ENCODE measurements at places on chromosomes 2 and 18.

DNA sequence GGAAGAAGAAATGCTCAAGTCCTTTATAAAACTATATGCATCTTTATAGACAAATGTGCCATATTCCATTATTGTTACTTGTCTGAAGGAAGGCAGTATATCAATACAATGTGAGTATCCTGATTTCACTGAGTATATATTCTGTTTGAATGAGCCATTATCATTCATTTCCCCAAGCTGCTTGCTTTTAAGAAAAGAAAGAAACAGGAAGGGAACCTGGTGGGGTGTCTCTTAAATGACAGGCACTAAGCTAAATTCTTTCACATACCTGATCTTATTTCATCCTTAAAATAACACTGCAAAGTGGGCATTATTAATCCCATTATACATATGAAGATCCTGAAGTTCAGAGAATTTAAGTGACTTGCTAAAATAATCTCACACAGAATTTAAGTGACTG lies 307.9 kb downstream of the SLC8A1 start:
- no peak for DNase-seq

DNA sequence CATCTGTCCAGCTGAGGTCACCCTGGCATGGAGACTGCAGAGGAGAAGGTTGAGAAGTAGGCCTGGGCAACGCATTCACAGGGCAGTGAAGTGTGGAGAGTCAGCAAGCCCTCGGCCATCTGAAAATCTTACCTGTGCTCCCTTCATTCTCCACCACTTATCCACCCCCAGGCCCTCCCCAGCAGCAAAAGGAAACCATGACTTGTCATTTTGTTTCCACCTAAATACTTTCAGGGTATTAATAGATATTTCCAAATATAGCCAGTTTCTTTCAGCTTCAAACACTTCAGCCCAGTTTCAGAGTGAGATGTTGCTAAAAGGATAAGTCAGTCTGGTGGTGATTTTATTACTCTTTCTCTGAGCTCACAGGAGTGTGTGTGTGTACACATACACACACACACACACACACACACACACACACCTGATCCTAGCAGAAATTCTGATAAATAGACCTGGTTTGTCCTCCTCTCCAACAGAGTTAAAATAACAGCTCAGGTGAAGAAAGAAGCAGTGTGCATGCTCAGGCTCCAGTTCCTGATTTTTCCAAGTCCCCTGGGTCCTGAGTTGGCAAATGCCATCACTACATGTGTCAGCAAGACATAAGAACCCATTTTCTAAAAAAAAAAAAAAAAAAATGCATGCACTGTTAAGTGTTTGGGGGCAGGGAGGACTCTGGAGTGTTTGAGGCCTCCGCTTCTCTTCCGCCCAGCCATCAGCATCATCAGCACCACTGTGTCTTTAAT lies 82.8 kb downstream of the LOXHD1 start:
- DNase-seq = no peak

- DNase-seq = no peak
These were observed 39.0 kb downstream of the NPC1 start for GRCh38 chr18:23547306-23547705.

- DNase-seq = no peak
These were observed 104.0 kb downstream of the SMAD2 start for GRCh38 chr18:47826157-47827074.

DNA sequence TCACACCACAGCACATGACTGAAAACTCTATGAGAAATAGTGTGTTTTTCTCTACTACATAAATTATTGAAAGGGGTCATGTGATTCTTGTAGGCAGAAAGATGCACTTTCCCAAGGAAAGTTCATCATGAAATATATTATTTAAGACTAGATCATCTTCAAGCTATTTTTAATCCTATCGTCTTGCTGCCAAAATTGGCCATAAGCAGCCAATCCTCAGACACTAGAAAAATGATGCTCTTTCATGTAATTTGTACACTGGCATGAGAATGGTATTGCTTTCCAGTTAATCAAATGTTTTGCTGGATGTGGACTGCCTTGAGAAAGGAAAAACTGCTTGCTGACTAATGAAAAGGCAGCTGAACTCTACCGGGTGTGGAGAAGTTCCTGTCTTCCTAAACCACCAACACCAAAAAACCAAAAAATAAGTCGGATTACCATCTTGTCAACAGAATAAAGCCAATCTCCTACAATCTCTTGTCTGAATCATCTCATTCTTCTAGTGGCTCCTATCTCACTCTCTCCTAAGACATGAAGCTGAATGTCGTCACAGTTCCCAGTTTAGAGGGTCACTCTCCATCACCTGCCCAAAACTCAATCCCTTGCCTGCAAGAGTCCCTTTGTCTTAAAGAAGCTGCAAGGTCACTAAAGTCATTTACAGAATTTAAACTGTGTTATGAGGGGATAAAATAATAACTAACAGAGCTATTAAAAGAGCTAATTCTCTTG lies 5.3 kb downstream of the BCL2 start:
- no peak for DNase-seq

DNA sequence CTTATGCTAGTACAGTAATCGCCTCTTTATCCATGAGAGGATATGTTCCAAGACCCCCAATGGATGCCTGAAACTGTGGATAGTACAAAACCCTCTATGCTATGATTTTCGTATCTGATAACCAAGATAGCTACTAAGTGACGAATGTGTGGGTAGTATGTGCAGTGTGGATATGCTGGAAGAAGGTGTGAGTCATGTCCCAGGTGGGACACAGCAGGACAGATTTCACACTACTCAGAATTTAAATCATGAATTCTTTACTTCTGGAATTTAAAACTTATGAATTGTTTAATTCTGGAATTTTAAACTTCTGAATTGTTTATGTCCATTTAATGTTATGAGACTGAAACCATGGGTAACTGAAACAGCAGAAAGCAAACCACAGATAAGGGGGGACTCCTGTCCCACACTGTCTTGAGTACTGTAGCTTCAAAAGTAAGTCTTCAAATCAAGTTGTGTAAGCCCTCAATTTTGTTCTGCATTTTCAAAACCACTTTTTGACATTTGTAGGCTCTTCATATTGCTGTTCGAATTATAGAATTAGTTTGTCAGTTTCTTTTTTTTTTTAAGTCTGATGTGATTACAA lies 116.0 kb downstream of the LTBP1 start:
- DNase-seq = no peak

- no peak for DNase-seq
These were observed 38.2 kb upstream of the MAL start for GRCh38 chr2:94987074-94988020.

GRCh38 chr18:30775629-30776028 lies 266.9 kb downstream of the DSC3 start:
- DNase-seq = no peak

GRCh38 chr2:3447789-3448317 lies 68.4 kb downstream of the TRAPPC12 start:
- DNase-seq = no peak

- no peak for DNase-seq
These were observed 36.5 kb upstream of the CDH19 start for GRCh38 chr18:66640431-66640830.

GRCh38 chr18:24270937-24271380 lies 126.7 kb downstream of the OSBPL1A start:
- DNase-seq = no peak

DNA sequence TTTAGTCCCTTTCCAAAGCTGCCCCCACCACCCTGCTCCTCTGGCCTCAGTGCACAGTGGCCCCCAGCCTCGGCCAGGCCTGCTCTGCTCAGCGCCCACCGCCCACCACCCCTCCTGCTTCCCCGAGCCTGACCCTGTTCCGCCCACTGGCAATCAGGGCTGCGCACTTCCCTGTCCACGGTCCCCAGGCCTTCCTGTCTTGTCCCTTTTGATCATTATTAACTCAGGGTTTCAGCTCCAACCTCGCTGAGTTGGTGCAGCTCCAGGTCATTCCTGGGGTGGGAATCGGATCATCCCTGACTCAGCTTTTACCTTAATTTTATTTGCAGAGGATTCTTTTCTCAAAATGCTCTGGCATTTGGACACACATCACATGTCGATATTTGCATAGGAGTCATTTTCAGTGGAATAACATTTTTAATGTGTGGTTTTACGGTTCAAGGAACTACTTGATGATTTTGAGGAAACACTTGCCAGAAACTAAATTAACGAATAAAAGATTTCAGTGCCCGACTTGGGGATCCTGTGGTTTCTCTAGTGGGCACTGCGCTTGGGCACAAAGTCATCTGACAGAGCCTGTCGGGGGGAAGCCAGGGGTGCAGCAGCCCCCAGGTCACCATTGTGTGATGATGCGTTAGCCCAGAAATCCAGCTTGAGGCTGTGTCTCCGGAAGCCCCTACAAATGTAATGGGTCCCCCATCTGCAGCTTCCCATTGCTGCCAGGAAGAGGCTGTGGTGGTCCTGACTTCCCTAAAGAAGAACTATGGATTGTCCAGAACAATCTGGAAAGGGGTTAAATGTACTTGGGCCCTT lies 1.0 kb upstream of the ESPNL start:
- DNase-seq = no peak

Data from stimulated activated CD4-positive, alpha-beta T cell treated with anti-CD3 and anti-CD28 coated beads, Interleukin-12 subunit alpha, Interleukin-12 subunit beta, amount 100 ng/mL, for 24 hours (primary cell).